ENCODE measurements at places on chromosomes 16 and 17.

DNA sequence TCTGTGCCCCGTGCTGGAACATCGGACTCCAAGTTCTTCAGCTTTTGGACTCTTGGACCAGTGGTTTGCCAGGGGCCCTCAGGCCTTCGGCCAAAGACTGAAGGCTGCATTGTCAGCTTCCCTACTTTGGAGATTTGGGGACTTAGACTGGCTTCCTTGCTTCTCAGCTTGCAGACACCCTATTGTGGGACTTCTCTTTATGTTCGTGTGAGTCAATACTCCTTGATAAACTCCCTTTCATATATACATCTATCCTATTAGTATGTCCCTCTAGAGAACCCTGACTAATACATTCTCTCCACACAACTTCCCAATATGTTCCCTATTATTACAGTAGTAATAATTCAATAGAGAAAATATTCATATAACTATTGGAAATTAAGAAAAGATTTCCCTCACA, 9.2 kb upstream of the ASGR2 start:
- no peak for DNase-seq

- no peak for DNase-seq
Observed at GRCh38 chr16:66857437-66857836, 13.2 kb downstream of the CA7 start.

- DNase-seq = peak; percentile 80
Observed at GRCh38 chr16:3020247-3020603, at the start of gene TNFRSF12A. TNFRSF12A (plus strand) TSS chr16:3020368; CDS start chr16:3020398, 30 bp downstream.

DNA sequence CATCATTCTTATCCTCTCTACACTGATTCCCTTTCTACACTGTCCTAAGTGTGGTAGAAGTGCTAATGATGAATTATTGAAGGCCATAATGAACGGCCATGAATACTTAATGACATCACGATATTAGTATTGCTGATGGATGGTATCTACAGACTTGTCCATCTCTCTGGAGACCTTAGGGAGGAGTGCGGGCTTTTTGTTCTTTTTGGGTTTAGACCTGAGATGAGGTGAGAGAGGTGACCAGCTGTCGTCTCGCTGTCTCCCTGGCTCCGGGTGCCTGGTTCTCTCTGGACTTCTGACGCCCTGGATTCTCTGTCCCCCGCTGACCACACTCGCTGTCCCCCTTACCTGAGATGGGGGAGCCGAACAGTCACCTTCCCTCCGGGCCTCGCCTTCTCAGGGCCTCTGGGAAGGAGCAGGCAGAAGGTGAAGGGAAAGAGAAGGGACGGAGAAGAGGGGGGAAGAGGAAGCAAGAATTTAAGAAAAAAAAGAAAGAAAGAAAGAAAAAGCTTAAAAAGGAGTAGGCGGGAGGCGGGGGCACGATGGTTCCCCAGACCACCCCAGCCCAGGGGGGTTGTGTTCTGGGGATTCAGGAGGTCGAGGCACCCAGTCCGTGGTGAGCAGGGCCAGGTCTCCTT, 17.1 kb downstream of the SGCA start:
- no peak for DNase-seq

GRCh38 chr17:19703828-19704613, 12.4 kb downstream of the SLC47A2 start:
- no peak for DNase-seq

DNA sequence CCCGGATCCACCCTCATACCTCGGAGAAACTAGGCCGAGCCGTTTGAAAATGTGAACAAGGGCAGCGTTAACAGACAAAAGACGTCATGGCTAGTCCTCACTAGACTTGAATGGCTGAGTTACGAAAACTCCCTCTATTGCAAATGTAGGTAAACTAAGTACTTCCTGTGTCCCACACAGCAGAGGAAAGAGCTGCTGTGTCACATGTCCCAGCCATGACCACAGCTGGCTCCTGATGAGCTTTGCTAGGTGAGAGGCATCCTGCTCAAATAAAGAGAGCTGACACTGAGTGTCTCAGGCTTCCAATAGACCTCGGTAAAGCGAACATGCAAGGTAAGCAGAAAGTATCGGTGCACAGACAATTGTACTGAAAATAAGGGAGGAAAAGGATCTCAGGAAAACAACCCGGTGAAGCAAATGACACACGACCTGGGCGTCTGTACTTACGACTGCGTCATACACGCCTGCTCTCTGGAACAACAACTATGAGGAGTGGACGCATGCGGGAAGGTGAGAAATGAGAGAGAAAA, 26.0 kb downstream of the TMEM204 start:
- no peak for DNase-seq

- no peak for DNase-seq
Observed at GRCh38 chr17:37465069-37465616, 24.5 kb upstream of the DUSP14 start.

DNA sequence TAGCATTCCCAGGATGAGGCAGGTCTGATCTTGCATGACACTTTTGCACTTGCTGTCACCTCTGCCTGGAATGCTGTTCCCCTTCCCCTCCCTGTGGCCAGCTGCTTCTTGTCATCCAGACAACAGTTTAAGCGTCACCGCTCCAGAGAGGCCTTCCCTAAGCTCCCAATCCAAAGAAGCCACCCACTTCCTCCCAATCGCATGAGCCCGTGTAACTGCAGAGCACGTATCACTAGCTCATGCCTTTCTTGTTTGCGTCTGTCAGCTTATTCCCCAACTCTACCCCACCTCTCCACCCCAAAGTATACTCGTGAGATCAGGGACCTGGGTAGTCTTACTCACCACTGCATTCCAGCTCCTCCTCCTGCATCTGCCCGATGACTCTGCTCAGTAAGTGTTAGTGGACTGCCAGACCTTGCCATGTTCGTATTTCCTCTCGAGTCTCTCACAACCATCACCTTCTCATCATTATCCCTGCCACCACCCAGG, 92.8 kb downstream of the GAS7 start:
- no peak for DNase-seq

DNA sequence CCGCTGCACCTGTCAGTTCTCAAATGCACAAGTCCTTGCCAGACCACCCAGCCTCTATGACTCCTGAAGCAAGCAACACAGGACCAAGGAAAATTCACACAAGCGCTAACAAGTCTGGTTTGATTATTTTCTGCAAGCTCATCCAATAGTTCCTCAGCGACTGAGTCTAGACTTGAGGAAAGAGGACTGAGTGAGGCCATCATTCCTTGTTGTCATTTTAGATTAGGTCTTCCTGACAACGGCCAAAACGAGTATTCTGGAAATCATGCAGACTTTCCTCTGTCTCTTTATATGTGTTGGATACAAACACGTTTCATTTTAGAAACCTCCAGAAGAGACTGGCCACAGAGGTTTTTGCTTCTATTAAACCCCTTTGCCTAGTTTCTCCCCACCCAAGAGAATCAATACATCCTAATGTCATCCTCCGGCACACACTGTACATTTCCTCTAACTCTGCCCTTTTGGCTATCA, 561 bp downstream of the CCDC47 start:
- no peak for DNase-seq

GRCh38 chr16:75318737-75319136, 67.3 kb upstream of the BCAR1 start:
- DNase-seq = no peak

- no peak for DNase-seq
Observed at GRCh38 chr17:79022507-79022991, 1.4 kb upstream of the C1QTNF1 start.

- no peak for DNase-seq
Observed at GRCh38 chr17:64426596-64426995, 22.3 kb upstream of the MILR1 start.

DNA sequence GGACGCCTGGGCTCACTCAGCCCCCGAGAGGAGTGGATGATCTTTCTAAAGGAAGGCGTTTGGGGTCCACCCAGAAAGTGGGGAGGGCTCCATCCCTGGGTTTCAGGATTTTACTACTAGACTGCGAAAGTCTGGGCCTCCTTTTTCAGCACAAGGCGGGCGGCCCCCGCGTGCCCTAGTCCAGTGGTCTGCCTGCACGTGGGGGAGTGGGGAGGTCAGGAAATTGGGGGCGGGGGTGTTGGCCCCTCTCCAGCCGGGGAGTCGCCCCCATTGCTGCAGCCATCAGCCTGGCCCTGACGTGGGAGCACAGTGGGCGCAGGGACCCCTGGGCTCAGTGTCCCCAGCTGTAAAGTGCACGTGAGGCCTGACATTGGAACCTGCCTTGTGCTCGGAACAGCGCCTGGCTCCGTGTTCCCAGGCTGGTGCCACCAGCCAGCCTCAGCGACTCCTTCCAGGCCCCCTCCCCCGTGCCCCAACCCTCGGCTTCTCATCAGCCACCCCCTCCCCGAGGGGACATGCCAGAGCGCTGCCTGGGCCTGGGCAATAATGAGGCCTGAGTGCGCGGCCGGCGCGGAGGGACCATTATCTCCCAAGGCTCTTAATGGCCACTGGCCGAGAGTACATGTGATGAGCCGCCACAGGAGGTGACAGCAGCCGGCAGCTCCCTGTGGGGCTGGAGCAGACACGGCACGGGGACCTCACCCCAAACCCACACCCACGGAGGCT, 2.4 kb upstream of the C1QTNF8 start:
- DNase-seq = no peak

DNA sequence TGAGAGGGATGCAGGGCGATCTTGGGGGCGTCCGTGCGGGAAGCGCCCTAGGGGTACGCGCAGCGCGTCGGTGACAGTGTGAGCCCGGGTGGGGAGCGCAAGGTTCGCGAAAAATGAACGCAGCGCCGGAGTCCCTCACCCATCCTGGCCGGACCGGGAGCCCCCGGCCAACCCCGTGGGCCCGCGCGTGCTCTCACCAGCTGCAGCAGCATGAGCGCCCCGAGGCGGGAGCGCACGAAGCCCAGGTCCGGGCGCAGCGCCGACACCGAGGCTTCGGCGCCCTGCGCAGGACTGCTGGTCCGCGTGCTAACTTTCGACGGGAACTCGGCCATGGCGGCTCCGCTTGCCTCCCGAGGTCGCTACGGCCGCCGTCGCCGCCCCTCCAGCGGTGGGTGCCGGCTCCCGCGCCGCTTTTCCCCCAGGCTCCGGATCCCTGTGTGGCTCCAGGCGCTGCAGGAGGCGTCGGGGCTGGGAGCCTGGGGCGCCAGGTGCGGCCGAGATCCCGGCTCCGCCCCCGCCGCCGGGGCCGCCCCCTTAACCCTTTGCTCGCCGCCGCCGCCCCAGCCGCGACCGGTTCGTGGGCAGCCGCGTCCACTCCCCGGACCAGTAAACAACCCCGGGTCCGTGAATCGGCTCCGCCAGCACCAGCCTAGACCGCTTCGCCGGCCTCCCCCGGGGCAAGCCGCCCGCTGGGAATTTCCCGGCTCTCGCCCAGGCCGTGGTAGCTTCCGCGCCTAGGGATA, at the start of gene PLLP:
TSS of gene PLLP (minus strand) at position 464 of the 743 bp plus-strand sequence. CDS start at position 332, 132 bp downstream.
- peak; percentile 53 for DNase-seq

DNA sequence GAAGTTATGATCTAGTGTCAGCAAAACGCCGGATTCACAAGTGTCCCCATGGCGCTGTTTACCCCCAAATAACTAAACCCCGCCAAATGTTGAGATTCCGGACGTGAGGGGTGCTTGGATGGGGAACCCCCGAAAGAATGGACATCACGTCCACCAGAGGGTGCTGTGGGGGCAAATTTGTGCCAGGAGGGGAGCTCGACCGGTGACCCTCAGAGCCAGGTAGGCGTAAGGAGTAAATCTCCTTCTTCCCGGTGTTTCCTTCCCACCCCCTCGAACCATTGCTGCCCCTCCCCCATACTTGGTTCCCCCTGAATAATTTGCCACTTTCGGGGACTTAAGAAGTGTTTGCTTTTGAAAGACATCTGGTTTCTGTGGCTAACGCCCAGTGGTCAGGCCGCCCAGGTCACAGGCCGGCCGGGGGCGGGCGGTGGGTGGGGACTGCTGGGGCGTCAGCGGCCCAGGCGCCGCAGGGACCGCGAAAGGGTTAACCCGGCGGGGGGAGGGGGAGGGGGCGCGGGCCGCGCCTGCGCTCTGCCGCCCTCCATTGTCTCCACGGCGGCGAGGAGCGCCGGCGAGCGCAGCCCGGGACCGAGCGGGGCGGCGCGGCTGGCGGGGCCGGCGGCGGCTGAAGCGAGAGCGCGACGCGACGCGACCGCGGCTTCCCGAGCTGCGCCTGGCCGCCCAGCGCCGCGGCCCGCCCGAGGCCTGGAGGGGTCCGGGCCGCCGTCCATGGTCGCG, at the start of gene ZNRF1:
TSS of gene ZNRF1 (plus strand) at position 544 of the 738 bp plus-strand sequence. CDS start 648 bp downstream, outside the sequence.
- peak; percentile 90 for DNase-seq

- DNase-seq = peak; percentile 78
Observed at GRCh38 chr16:610513-611381, 20.0 kb upstream of the WFIKKN1 start.

GRCh38 chr16:71880176-71880575, 3.8 kb downstream of the ZNF821 start:
- no peak for DNase-seq

- no peak for DNase-seq
Observed at GRCh38 chr17:80187515-80187941, 17.7 kb downstream of the CARD14 start.

GRCh38 chr17:3788200-3788599, 12.8 kb downstream of the ITGAE start:
- no peak for DNase-seq

GRCh38 chr17:35146214-35146833, 1.3 kb upstream of the UNC45B start:
- no peak for DNase-seq

DNA sequence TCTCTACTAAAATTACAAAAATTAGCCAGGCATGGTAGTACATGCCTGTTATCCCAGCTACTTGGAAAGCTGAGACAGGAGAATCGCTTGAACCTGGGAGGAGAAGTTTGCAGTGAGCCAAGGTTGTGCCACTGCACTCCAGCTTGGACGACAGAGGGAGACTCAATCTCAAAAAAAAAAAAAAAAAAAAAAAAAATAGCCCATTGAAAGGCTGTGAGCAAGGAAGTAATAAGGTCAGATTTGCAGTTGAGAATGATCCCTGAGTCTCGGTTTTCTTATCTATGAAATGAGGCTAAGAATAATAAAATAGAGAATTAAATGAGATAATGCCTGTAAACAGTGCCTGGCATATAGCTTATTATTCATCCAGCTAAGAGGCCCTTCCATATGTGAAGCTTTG, 1.3 kb upstream of the PDK2 start:
- DNase-seq = no peak

DNA sequence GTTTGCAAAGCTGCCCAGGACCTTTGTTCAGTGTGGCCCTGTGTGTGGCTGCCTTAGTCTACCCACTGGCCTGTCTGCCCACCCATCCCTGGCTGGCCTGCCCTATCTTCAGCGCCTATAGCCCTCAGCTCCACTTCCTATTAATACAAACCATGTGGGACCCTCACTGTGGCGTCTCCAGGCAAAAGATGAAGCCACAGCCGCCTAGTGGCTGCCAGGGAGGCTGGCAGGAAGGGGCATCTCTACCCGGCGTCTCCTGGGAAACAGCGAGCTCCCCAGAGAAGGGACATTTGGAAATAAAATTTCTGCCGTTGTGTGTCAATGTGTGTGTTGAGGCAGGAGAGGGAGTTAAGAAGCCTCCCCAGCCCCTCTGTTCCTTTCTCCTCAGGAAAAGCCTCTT, 31.5 kb downstream of the NEUROD2 start:
- peak; percentile 30 for DNase-seq

Data from stimulated activated CD8-positive, alpha-beta memory T cell treated with anti-CD3 and anti-CD28 coated beads, Interleukin-4, amount 100 ng/mL, for 48 hours (primary cell).